ENCODE measurements at places on chromosomes 5 and 9.

DNA sequence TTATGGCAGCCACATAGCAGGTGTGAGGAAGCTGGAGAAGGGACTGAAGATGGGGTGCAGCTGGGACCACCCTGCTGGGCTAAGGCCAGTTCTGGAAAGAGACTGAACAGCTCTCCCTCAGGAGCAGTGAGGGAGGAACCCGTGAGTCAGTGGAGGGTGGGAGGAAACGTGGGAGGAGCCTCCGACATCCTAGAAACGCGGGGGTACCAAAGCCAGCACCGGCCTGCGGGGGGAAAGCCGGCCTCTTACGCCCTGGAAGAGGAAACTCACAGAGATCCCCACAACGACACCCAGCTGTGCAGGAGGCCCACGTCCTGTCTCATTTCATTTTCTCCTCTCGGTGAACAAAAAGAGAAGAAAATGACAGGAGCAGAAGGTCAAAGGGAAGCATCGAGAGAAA, 185.8 kb upstream of the IRX4 start:
- no peak for DNase-seq

DNA sequence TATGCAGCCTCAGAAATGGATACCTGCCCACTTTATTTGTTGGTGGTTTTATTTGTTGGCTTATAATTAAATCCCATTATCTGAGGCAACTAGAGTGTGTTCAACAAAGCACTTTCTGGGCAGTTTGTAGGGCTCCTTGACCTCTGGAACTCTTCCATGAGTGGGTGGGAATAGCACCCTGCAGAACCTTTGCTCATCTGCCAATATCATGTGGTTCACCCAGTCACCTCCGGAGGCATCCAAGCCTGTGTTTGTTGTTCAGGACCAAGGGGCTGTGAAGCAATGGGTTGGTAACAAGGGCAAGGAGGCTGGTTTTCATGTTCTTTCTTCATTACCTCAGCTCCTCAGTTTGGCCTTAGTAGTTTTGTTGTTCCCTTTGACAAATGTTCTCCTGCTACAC, 314.0 kb downstream of the NDUFS4 start:
- DNase-seq: no peak

DNA sequence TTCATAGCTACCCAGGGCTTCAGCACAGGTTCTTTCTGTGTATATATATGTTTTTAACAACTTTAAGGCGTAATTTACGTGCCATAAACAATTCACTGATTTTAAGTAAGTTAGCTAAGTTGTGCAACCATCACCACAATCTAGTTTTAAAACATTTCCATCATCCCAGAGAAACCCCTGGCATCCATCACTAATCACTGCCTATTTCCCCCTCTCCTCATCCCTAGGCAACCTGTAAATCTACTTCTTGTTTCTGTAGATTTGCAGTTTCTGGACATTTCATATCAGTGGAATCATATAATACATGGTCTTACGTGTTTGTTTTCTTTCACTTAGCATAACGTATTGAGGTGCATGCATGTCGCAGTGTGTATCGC, 291.4 kb downstream of the FANCC start:
- no peak for DNase-seq

DNA sequence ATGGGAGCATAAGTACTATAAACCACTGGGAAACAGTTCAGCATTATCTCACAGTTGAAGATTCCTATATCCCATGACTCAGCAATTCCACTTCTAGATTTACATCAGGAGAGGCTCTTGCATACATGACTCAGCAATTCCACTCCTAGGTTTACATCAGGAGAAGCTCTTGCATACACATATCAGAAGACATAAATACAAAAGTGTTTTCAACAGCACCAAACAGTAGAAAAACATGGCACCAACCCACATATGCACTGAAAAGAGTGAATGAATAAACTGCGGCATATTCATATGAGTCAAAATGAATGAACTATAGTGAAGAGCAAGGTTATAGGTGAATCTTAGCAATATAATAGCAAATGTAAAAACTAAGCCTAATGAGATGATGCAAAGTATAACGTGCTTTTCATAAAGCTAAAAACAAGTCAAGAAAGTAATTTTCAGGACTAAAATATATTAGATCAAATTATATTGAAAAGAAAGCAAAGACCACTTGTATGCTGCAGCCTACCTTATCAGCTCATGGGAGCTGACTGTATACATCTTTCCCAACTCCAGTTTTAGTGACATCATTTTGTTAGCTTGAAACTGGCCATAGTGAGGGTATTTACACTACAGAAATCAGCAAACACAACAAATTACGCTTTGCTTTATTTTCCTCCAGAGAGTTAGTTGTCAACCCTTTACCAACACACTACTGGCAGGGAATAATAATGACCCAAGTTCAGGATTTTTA, 95.8 kb downstream of the ANKRD18B start:
- no peak for DNase-seq

DNA sequence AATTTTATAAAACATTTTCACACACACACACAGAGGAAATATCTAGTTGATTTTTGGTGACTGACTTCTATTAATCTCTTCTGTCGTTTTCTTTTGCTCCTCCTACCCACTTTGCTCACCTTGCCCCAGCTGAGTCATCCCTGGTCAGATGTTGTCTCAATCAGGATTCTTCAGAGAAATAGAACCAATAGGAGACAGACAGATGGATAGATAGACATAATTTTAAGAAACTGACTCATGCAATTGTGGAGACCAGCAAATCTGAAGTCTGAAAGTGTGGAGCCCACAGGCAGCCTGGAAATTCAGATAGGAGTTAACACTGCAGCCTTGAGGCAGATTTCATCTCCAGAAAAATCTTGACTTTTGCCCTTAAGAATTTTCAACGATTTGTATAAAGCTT, 37.0 kb upstream of the PIK3R1 start:
- no peak for DNase-seq

DNA sequence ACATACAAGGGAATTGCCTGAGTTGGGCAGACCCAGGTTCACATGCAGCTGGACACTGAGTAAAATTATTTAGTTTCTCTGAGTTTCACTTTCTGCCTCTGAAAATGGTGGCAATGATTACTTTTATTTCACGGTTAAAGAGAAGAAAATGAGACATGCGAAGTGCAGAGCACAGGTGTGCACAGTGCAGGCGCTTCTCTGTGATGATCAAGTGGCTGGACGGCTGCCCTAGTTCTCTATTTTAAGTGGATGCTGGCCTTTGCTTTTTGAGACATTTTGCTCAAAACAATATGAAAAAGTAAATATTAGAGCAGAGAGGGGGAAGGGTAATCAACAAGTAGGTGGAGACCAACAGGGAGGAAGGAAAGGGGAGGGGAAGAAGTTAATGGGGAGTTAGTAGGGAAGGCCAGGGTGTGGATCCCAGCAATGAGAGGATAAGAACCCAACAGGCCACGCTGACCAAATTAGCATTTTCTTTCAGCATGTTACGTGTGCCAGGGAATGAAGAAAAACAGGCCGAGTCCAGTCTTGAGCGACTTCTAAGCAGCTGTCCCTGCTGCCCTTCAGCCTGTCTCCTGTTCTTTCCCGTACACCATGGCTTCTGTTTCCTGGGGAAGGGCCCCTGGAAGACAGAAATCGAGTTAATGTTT, 16.1 kb downstream of the SNX18 start:
- peak; percentile 74 for DNase-seq

DNA sequence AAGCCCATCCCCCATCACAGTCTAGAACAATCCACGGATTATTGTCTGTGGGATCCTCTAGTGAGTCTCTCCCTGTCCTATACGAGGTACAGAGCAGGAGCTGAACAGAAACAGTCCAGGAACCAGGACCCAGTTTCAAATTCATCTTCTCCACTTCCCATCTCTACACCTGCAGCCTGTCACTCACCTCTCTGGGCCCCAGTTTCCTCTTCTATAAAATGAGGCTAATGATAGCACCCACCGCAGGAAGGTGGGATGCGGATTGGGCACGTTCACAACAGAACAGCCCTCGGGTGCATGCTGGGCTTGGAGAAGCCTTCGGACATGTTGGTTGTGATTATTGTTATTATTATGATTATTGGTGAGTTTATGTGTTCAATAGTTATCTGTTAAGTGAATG, 78.5 kb downstream of the ANKRD33B start:
- DNase-seq: no peak

DNA sequence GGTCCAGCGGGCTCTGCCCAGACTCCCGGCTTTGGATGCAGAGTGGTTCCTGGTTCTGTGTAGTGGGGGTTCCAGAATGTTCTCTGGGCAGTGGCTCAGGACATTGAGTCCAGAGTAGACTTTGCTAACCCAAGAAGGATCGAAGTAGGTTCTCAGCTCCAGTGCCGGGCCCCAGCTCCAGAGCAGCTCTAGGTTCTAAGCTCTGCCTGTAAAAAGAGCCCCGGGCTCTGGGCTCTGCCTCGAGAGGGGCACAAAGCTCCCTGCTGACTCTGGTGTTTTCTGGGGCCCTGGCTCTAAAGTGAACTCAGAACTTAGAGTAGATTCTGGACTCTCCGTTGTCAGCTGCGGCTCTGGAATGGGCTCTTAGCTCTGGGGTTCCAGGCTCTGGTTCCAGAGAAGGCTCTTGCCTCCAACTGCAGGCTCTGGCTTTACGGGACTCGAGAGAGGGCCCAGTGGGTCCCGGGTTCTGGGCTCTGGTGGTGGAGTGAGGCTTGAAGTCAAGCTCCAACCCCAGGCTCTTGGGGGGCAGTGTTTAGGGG, 414 bp downstream of the WDR38 start:
- DNase-seq: no peak

DNA sequence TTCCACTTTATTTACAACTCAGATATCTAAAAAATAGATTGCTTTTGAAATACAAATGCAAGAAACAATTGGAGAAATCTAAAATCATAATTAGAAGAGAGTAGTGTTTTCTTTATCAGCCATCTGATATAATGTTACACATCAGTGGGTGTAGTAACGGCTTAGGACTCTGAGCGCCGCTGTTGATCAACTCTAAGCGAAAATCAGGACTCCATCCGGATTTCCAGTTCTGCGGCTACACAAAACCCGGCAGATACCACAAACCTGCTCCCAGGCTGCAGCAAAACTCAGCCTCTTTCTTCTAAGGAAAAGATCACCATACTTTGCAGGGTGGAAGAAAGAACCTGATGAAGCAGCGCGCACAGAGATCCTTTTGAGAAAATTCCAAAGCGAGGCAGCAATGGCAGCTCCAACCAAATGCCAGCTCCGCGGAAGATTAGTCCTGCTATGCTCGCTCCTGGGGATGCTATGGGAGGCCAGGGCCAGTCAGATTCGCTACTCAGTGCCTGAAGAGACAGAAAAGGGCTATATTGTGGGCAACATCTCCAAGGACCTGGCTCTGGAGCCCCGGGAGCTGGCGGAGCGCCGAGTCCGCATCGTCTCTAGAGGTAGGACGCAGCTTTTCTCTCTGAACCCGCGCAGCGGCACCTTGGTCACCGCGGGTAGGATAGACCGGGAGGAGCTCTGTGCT, at the start of gene PCDHGA9:
Gene PCDHGA9, plus strand, starts transcription at position 226 of the 691 bp plus-strand sequence. Its CDS starts 175 bp downstream, at position 401.
- no peak for DNase-seq

- no peak for DNase-seq
These were observed 206.1 kb downstream of the CHSY3 start for GRCh38 chr5:130110328-130110727.

DNA sequence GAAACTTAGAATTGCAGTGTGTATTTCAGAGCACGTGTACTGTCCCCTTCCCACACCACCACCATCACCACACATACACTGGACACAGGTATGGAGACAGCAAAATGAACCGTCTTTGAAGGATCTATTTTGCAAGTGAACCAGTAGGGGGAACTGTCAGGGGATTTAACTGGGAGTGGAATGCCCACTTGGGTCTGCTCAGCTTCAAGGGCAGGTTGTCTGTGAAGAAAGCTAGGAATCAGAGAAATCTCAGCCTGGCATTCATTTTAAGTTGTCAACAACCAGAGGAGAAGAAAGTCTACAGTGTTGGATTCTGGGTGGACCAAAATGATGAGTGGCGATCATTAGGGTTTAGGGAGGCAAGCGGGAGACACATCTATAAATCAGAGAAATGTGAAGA, 147.0 kb downstream of the DCP2 start:
- no peak for DNase-seq

DNA sequence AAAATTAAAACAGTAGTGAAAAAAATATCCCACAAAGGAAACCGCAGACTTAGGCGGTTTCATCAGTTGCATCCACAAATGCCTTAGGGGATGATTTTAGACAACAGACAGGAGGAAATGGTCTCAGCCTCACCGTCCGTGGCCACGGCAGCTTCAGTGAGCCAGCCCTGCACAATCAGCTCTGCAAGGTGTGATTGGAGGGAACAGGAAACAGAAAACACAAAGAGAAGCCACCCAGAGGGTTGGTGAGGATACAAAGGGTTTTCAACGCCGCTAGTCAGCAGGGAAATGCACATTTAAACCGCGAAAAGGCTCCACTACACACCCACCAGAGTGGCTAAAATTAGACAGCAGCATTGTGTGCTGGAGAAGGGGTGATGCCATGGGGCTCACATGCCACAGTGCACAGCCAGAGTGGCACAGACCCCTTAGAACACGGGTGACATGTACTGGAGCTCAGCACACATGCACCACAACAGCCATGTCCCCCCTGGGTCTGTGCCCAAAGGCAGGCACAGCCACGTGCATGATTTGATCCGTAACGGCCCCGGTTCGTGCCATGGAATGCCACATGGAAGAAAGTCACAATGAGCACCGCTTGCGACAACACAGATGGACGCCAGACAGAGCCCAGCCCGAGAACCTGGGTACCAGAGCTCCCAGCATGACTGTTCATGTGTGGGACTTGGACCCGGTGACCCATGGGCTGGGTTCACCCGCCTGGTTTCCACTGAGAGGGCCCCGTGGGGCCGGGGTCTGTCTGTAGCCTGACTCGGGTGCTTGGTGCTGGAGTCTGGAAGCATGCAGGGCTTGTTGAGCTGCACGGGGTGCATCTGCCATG, 18.3 kb upstream of the TERT start:
- DNase-seq: peak; percentile 53

DNA sequence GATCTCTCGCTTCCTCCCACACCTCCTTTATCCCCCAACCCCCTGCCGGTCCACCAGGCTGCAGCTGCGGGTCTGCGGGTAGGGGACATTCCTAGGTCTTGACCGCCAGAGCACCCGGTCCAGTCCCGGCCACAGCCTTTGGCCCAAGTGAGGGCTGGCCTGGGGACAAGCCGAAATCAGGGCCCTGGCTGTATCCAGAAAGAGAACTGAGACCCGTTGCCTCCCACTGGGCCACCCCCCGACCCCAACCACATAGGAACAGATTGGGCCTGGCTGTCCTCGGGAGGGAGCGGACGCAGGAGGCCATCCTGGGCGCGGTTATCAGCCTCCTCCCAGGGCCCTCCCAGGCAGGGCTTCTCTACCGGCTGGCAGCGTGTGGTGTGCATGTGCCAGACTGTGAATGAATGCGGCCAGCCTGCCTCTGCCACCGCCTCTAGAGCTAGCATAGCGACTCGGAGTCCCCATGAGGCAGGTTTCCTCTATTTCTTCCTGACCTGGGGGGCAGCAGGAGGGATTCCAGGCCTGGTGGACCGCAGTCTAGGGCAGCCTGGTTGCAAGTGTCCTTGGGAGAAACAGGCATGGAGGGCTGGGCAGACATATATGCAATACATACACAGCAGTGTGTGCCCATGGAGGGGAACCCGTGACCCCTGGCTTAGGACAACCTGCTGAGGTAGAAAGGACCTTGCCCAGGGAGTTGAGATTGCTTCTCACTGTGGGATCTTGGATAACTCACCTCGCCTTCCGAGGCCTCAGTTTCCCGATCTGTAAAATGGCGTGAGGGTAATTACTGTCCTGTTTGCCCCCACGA, 1.2 kb downstream of the N4BP3 start:
- peak; percentile 82 for DNase-seq

- DNase-seq: no peak
These were observed 285.2 kb upstream of the ITGA1 start for GRCh38 chr5:52502460-52502999.

Measured in kidney (tissue), 22 donors.